SK-N-MC (cell line): ENCODE measurements at places on chromosomes 1 and 21.

DNA sequence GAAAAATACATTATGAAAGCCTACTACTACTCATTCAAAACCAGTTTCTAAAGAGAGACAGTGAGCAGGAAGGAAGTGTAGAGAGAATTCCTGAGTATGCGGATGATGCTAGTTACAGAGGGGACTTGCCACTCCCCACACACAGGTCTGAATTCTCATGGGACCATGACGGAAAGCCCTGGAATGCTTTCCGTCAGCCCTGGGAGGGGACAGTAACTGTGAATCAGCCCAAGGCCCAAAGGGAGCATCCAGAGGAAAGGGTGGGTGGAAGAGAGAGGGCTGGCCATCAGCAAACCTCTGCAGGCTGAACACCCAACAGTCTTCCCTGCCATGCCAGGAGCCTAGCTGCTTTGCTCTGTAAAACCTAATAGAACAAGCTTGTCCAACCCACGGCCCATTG, 36.4 kb downstream of the RCSD1 start:
- no peak for DNase-seq

- no peak for DNase-seq
Measured at GRCh38 chr1:42830631-42831030, 13.4 kb upstream of the SVBP start.

DNA sequence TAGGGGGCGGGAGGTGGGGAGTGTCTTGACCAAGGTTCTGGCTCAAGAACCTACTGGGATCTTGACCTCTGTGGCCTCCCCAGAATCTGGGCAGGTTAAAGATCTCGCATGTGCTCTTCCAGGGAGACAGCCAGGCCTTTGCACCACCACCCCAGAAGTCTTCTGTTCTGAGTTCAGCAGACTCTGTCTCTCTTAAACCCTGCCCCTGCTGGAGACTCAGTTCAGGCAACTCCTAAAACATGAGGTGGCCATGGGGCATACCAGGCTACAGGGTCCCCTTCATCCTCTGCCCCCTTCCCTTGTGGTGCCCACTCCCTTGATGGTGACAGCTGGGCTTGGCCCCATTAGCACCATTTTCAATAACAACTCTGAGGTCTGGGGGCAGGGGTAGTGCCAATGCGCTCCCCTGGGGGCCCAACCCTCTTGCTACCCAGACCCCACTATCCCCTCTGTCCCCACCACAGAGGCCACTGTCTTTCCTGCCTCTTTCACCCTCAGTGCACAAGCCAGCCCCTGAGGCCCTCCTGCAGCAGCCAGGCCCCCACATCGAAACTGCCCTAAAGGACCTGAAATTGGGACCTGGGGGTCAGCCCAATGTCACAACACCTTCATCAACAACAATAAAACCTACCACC, 132.7 kb upstream of the RUNX3 start:
- no peak for DNase-seq

- no peak for DNase-seq
Measured at GRCh38 chr1:182637769-182638168, 33.6 kb upstream of the RGS16 start.

DNA sequence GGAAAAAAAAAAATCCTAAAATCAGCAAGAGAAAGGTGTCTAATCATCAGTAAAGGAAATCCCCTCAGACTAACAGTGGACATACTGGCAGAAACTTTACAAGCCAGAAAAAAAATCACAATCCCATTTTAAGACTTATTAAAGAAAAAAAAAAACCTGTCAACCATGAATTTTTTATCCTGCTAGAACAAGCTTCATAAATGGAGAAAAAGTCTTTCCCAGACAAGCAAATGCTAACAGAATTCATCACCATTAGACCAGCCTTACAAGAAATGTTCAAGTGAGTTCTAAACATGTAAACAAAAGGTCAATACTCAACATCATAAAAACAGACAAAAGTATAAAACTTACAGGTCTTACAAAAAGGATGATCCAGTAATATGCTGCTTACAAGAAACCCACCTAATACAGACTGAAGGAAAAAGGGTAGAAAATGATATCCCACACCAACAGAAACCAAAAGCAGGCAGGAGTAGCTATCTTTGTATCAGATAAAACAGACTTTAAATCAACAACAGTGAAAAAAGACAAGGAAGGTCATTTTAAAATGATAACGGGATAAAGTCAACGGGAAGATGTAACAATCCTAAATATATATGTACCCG, 129.6 kb downstream of the EVI5 start:
- DNase-seq = no peak

GRCh38 chr1:214290424-214291037, 9.6 kb downstream of the SMYD2 start:
- no peak for DNase-seq

DNA sequence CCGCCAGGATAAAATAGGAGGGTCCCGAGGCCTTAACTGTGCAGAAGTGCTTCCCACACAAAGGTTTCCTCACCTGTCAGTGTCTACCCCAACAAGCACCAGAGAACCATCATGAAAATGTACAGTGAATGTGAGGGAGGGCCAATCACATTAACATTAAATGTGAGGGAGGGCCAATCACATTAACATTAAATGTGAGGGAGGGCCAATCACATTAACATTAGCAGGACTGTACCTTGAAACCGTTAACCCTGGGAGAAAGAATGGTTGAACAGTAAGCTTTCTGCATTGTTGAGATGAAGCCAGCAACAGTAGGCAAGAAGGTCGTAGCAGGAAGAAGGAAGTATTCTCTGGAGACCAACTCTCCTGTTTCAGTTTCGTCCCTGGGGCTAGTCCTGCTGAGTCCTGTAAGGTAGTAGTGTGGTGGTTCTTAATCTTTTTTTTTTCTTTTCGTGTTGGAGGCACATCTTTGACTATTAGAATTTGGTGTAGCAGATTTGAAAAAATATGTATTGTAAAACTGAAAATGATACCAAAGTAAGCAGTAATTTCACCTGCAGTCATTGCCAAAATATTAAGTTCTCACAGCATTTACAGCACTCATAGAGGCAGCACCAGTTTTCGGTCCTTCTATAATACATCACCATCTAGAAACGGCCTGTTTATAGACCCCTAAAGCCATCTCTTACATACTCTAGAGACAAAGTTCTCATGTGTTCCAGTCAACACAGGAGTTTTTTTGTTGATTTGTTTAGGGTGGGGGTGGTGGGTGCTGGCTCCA, 98.6 kb upstream of the PPP2R5A start:
- no peak for DNase-seq

DNA sequence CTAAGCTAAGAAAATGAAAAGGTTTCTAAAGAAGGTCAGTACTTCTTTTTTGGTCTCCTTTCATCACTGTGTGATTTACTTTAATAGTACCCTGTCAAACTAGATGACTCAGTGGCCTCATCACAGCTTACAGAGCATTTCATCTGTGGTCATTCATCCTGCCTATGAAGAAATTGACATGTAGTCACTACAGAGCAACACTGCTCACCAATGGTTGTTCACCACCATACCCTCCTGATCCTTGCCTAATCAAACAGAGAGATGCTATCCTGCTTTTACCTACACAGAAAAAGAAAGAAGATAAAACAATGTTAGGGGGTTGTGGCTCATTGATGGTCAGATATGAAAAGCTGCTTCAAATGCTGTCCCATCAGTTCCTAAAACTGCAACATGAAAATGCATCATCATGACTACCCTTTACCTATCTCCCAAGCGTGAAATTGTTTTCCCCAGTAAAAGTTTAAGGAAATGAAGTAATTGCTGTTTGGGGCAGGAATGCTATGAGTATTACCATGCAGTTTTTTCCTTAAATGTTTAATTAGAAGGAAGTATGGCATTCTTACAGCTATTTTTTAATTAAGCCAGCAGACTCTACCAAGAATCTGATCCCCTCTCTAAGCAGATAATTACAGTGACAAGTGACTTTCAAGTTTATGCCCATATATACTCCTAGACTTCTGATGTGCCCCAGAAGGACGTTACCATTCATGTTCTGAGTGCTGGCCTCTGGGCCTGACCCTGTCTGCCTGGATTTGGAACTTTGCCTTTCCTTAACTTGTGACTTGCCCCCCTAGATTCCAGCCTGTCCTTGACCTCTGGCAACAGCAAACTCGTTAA, 46.1 kb upstream of the FBXO28 start:
- DNase-seq = no peak

DNA sequence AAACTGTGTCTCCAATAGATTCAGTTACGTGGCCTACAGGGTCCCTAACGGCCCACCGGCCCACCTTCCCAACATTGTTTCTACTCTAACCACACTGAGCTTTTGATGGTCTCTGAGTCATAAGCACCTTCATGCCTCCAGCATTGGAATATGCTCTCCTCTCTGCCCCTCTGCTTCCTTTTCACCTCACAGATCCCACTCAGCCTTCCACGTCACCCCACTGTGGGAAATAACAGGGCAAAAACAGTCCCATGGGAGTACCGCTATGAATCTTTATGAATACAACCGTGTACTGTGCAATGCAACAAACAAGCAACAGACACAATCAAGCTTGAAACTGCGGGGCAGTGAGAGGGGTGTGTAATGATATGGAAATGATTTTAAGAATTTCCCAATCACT, 5.3 kb upstream of the SARS1 start:
- DNase-seq = no peak

- no peak for DNase-seq
Measured at GRCh38 chr1:41714638-41715389, 203.9 kb downstream of the HIVEP3 start.

DNA sequence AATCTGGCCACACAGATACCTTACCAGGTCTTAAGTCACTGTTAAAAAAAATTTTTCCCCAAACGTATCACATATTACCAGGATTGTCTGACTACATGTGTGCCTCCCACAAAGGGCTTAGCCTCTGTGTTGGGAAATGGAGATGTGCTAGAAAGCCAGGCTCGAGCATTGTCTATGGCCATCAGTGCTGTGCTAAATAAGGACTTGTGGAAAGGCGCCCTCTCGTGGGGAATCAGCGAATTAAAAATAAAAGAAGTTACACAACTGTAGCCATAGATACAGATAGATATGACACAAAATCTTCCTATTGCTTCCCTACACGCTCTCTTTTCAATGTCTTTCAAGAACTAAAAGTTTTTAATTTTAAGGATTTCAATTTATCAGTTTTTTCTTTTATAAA, 47.5 kb upstream of the CRNN start:
- no peak for DNase-seq

DNA sequence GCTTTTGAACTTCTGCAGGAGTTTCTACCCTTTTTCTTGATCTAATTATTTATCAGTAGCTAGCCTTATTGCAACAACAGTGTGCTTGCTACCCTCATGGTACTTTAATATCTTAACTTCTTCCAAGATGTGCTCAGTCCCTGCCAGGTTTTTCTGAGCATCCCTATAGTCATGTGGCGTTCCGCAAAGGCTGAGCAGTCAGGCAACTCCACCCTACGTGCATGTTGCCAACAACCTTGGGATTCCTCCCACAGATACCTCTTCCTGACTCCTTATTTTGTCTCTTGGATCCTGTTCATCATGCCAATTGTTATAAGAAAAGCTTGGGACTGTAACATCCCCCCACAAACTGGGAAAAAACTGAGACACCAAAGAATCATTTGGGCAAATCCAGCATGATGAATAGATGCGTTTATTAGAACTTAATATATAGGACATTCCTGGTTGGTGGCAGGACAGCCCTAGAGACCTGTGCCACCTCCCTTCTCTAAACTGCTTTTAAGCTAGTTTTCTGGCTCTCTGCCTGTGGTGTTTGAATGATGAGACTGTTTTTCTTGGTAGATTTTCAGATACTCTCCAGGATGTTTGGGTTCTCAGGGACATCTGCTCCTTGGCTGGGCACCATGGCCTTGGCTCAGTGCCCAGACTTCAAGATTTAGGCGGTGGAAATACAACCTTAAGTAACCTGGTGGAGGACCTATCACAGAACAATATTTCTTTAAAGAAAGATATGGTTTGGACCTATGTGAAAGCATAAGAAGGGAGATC, 27.1 kb upstream of the KCTD3 start:
- no peak for DNase-seq

GRCh38 chr1:203181586-203182386, 4.7 kb downstream of the CHI3L1 start:
- DNase-seq = no peak

DNA sequence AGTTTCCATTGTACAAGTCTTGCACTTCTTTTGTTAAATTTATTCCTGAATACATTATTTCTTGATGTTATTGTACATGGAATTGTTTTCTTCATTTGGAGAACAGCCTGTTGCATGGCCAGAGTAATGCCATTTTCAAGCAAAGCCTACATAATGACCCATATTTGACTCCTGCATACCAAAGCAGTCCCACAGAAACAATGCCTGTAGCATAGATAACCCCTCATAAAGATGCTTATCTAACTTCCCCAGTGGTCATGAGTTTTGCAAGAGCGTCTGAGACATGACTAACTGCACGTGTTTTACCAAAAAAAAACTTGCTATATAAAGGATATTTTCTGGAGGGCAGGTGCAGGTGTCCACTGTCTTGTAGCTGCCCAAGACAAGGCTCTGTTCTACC, 30.3 kb upstream of the RLF start:
- no peak for DNase-seq

DNA sequence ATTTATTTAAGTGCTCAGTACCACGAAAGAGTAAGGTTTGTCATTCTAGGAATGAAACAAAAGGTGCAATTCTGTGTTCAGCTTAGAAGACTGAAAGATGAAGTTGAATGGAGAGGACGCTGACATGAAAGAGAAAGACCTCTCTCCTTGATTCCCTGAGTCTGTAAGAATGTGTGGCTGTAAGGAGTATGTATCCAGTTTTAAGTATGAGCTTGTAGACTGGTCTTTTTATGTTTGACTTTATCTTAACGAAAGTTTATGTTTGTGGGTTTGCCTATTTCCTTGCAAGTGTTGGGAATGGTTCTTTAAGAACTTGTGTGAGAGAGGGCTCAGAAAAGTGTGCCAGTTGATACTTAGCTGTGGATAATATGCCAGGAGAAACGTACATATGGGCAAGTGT, 1.4 kb downstream of the CHD1L start:
- DNase-seq = no peak

GRCh38 chr1:81477710-81478109, 323.0 kb upstream of the ADGRL2 start:
- DNase-seq = no peak

- no peak for DNase-seq
Measured at GRCh38 chr1:47645151-47645550, 207.3 kb downstream of the FOXD2 start.

DNA sequence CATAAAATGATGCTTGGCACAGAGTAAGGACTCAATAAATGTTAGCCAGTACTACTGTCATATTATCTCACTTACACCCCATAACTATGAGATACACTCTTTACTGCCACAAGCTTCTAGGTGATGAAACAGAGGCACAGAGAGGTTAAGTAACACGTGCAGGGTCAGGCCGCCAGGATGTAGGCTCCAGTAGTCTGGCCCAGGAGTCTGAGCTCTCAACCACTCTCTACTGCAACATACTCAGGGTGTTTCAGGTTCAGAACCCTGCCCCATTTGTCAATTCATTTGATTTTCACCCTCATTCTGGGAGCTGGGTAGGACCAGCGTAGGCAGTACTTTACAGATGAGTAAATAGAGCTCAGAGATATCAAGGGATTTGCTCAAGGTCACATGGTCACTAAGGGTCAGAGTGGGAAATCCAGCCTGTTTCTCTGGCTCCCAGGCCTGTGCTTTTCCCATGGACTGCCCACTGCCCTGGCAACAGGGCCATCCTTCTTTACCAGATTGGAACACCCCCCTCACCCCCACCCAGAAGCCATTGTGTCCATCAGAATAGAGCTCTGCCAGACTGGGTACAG, 21.2 kb downstream of the IQGAP3 start:
- DNase-seq = no peak

- DNase-seq = no peak
Measured at GRCh38 chr1:183735069-183735860, 69.7 kb upstream of the RGL1 start.
